Esophagus squamous epithelium (tissue), 5 donors: ENCODE measurements at places on chromosomes 12 and 14. TPM values are rescaled to one million over a fixed set of nuclear protein-coding genes. Genes with fewer than 3 reads are reported as not detected.

DNA sequence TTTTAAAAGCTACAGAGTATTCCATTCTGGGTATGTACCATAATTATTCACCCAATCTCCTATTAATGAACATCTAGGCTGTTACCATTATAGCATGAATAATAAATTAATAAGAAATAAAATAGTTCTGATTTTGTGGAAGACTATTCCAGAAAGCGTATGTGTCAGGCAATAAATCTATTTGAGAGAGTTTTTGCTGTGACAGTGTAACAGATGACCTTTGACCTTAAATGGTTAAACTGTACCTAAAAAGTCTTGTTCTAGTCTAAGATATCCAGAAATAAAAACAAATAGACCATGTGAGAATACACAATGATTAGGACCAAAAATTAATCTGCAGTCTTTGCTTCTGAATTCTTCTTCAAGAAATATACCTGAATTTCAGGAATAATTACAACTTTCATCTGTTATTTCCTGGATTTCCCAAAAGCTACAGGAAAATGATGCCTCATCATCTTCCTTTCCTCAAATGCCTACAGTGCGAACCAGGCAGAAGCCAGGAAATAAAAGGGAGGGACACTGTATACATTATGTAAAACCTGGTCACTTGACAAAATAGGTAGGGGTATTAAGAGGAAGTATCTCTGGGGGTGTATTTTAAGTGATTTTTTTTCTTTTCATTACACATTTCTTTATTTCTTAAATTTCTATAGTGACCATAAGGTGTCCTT is 7.3 kb downstream of the TM7SF3 start:
- DNase-seq, result no peak

- no peak for DNase-seq
These were observed 378.8 kb upstream of the SOX5 start for GRCh38 chr12:24328261-24328660.

Gene POLE2
- total RNA-seq, result 8.4 TPM

Gene USP44
- total RNA-seq, result 0.44 TPM

Gene CKAP4
- total RNA-seq, result 91.0 TPM

Gene PLCZ1
- not detected for total RNA-seq
